T-helper 2 cell (primary cell): ENCODE measurements at places on chromosomes 16 and 17.

DNA sequence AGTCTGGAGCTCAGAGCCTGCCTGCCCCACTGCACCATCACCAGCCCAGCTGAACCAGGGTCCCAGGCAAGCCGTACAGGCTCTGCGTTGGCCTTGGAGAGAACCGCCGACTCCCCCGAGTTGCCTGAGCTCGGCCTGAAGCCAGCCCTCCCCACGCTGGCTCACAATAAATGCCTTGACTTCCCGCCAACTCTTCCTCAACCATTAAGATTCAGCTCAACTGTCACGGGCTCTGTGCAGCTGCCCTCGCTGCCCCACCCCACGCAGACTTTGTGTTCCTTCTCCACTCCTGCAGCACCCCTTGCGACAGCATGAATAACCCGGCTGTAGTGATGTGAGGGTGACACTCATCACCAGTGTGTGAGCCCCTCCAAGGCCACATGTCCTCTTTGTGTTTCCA is 4.8 kb upstream of the QPRT start:
- no peak for DNase-seq

GRCh38 chr17:77832180-77832560 is 126.3 kb upstream of the TNRC6C start:
- no peak for DNase-seq

DNA sequence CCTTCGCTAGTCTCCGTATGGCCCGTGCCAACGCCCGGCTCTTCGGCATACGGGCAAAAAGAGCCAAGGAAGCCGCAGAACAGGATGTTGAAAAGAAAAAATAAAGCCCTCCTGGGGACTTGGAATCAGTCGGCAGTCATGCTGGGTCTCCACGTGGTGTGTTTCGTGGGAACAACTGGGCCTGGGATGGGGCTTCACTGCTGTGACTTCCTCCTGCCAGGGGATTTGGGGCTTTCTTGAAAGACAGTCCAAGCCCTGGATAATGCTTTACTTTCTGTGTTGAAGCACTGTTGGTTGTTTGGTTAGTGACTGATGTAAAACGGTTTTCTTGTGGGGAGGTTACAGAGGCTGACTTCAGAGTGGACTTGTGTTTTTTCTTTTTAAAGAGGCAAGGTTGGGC is 2.5 kb downstream of the RPL13 start:
- DNase-seq = no peak

DNA sequence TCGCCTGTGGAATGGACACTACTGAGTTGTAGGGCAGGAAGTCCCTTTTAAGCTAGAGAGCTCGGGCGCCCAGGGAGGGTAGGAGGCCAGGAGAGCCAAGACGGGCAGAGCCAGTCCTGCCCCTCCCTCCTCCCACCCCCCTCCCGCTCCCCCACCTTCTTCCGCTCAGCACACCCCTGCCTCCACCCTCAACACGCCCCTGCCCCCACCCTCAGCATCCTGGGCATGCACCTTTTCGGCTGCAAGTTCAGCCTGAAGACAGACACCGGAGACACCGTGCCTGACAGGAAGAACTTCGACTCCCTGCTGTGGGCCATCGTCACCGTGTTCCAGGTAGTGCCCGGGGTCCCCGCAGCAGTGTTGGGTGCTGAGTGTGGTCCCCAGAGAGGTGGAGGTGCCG is 18.3 kb downstream of the TPSG1 start:
- DNase-seq = no peak

DNA sequence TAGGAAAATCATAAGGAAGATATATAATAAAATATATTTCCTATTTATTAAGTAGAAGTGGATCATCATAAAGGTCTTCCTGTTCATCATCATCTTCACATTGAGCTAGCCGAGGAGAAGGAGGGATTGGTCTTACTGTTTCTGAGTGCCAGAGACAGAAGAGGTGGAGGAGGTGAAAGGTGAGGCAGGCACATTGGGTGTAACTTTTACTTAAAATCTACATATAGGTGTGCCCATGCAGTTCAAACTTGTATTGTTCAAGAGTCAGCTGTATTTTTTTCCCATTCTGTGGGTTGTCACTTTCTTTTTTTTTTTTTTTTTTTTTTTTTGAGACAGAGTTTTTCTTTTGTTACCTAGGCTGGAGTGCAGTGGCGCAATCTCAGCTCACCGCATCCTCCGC is 34.9 kb downstream of the NSRP1 start:
- DNase-seq = no peak

GRCh38 chr16:77540646-77541045 is 105.8 kb upstream of the ADAMTS18 start:
- no peak for DNase-seq

- DNase-seq = no peak
Measured at GRCh38 chr17:42783062-42783790, 2.8 kb downstream of the WNK4 start.

DNA sequence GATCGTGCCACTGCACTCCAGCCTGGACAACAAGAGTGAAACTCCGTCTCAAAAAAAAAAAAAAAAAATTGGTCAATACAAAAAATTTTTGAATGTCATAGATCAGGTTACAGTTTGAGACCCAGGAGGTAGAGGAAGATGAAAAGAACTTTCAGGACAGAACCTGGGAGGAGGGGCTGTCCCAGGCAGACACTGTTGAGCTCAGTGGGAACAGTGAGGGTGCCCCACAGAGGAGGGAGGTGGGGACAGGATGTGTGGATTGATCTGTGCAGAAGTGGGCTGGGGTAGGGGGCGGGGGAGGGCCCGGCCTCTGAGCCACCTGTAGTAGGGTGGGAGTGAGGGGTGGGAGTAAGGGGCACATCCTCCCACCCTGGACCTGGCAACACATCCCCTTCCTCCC is 58.3 kb downstream of the PRMT7 start:
- no peak for DNase-seq

DNA sequence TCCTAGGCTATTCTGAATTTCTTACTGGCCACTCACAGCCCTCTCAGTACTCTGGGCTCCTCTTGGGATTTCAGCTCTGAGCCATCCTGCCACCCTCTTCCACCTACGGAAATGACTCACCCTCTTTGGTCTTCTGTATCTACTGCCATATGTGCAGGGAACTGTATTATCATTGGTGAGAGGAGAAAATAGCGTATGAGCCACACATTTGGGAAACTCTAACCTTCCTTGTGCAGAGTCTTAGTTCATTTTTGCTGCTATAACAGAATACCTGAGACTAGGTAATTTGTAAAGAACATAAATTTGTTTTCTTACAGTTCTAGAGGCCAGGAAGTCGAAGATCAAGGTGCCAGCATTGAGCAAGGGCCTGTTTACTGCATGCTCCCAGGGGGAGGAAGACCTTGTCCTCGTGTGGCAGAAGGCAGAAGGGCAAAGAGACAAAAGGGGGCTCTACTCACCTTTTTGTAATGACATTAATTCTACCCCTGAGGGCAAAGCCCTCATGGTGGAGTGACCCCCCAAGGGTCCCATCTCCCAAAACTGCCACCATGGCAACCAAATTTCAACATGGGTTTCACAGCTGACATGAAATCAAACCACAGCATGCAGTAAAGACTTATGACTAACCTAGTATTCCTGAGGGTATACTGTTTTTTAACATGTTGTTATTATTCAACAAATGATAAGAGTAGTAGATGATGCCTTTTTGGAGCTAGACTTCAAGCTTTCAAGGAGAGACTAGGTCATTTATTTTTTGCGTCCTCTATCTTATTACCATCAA is 191.8 kb downstream of the PRKCA start:
- DNase-seq = no peak

GRCh38 chr17:43823350-43824084 is 9.4 kb downstream of the MPP3 start:
- no peak for DNase-seq

DNA sequence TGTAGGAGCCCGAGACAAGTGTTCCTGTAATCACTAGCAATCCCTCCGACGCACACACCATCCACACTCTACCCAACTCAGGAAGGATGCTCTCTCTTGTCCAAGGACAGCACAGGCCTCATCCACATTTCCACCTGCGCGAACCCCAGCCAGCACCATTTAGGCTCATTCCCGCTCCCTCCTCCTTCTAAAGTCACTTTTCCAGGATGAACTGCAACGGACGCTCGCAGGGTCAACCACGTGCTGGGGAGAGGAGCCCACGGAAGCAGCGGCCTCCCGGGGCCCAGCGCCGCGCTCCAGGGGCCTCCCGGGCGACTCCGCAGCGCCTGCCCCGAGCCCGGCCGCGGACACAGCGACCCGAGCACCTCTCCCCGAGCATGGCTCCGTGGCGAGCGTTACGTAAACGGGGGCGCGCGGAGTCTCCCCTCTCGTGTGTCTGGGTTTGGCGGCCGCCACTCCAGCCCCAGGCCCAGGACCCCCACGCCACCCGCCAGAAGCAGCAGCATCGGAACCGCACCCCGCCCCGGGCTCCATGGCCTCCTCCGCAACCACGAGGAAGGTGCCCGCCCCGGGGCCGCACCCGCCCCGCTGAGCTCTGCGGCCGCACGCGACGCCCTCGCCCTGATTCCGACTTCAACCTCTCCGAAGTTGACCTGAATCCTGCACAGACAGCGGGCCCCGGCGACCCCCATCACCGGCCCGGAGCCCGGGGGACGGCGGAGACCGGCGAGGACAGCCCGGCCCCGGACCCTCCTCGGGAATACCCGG is 668 bp downstream of the USP36 start:
- DNase-seq = peak; percentile 22

GRCh38 chr17:62866471-62866870 is 58.4 kb upstream of the MARCHF10 start:
- DNase-seq = no peak

DNA sequence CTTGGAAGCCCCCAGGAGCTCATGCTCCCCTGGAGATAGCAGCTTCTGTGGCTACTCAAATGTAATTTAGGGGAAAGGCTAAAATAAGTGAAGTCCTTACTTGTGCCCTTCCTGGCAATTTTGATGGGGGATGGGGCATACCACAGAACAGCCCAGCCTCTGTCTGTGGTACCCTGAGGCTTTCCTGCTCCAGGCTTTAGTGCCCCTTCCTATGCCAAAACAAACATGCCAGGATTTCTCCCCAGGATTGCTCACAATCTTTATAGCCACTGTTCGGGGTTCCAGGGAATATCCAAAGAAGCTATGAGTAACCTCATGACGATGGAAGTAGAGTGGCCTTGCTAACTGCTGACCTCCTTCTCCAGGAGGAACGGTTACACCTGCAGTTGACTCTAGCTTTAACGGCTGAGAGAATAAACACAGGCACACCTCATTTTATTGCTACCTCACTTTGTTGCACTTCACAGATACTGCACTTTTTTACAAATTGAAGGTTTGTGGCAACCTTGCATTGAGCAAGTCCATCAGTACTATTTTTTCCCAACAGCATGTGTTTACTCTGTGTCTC is 24.9 kb downstream of the CCL4 start:
- DNase-seq = no peak

DNA sequence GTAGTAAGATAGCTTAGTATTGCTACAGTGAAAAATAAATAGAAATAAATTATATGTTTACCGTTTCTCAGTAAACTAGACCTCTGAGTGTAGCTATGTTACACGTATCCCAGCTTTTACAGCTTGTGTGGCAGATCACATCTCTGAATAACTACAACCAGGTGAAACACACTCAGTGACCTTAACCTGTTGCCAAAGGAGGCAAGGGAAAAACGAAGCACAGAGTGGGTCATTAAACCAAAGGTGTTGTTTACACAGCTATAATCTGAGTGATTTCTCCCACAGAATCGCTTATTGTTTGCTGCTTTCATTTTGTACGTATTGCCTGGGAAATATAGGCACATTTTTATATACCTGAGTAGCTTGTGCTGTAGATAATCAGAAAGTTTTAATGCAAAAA is 688.2 kb upstream of the KIF2B start:
- no peak for DNase-seq

- no peak for DNase-seq
Measured at GRCh38 chr16:26019381-26020242, 327.9 kb downstream of the HS3ST4 start.

- DNase-seq = no peak
Measured at GRCh38 chr17:70204431-70204830, 35.1 kb downstream of the KCNJ2 start.

GRCh38 chr16:64434526-64435069 is 687.3 kb downstream of the CDH11 start:
- DNase-seq = no peak

- DNase-seq = no peak
Measured at GRCh38 chr16:78784771-78785170, 685.3 kb downstream of the WWOX start.

GRCh38 chr17:27323538-27324215 is 29.8 kb downstream of the WSB1 start:
- no peak for DNase-seq

- no peak for DNase-seq
Measured at GRCh38 chr16:82523815-82524214, 103.0 kb upstream of the CDH13 start.

- DNase-seq = no peak
Measured at GRCh38 chr17:10316801-10317542, 55.8 kb downstream of the MYH13 start.

DNA sequence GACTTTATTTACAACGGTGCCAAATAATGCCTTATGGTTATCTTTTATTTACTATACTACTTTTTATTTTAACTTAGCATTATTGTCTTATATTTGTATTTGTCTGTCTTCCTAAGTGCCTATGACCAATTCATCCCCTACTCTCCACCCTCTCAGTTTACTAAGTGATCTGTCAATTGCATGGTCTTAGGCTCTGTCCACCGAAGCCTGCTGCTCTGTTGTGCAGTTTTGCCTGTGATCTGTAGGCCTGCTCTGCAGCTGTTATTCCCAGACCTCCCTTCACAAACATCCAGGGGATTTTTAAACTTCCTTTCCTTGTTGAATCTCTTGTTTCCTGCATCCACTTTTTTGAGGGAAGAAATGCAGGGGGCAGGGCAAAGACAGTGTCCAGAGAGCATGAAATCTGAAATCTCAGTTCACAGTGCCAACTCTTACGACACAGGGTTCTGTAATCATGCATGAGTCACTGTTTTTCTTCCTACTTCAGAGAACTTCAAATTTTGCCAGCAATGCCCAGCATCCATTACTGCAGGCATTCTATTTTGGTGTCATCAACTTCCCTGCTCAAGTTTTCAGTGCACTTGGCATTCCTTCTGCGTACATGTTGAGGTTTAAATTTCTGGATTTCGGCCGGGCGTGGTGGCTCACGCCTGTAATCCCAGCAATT is 11.4 kb downstream of the SLFN5 start:
- no peak for DNase-seq

DNA sequence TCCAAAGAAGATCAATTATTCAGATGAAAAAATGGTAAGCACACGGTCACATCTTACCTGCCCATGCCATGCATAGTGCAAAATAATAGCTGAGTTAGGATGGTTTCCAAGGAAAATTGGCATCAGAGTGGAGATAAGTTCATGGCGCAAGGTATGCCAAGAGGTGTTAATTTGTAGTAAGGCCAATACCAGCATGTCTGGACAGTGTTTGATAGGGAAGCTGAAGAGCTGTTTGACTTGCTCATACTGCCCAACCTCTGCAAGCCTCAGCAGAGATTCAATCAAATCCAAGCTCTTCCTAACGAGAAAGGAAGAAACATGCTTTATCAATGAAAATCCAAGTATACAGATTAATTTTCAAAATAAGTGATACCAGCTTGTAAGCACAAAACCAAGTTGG is 51.0 kb downstream of the CNOT1 start:
- DNase-seq = no peak

- no peak for DNase-seq
Measured at GRCh38 chr16:65994291-65994690, 372.2 kb upstream of the CDH5 start.

- DNase-seq = no peak
Measured at GRCh38 chr16:89779231-89779908, 37.1 kb downstream of the FANCA start.

- no peak for DNase-seq
Measured at GRCh38 chr17:55005520-55005919, 37.0 kb downstream of the STXBP4 start.

GRCh38 chr17:9472541-9472940 is 103.1 kb downstream of the STX8 start:
- no peak for DNase-seq
